ENCODE measurements at places on chromosomes 13 and 19.
A peak's percentile ranks its signal among the peaks of the same experiment; 100 is the strongest.

- DNase-seq, result no peak
Observed at GRCh38 chr13:24459234-24459633, 53.3 kb downstream of the PARP4 start.

DNA sequence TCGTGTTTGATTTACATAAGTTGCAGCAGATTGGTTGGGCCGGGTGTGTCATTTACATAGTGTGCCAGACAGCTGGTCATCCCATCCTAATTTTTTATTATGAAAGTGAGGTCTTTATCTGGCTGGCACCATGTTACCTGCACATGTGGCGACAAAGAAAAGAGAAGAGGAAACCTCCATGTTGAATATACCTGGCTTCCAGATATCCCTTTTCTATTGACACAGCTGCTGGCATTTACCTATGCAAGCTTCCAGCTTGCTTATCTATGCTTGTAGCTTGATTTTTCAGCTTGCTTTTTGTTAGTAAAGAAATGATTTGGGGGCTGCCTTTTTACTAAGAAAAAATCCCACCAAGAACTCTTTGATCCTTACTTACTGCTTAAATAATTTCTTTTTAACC lies 681.3 kb upstream of the SLITRK1 start:
- no peak for DNase-seq

DNA sequence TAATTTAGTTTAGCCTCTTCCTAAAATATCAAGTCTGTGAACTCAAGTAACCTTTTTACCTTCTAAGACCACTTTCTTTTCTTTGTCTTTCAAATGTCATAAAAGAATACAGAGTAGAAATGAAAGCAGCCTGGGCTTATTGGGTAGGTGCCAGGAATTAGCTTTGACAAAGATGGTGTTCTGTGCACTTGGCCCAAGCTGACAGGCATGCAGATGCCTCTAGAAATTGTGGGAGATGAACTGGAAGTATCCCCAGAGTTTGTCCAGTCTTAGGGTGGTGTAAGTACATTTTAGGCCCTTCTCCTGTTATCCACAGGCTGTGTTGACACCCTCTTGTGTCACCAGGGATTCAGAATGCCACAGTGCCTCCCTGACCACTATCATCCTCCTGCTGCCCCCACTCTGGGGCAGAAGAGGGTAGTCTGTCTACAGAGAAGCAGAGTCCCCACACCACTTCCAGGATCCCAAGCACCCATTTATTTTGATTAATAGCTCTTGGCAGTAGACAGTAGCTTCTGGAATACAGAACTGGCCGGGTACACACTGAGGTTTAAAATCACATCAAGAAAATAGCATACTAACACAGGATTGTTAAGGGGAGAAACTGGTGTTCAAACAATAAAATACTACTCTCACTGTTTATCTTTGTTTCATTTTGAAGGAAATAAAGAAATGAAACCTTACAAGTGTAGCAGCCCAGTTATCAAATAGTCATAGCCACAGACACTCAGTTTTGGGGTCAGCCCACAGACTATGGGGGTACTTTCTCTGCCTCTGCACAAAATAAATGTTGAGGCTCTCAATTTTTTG lies 343.2 kb downstream of the KCNRG start:
- DNase-seq, result no peak

- no peak for DNase-seq
Observed at GRCh38 chr19:35977446-35978222, 17.4 kb upstream of the SDHAF1 start.

GRCh38 chr13:50780201-50781015 lies 63.1 kb downstream of the DLEU7 start:
- no peak for DNase-seq

- DNase-seq, result peak; percentile 86
Observed at GRCh38 chr19:49387936-49388372, at the start of gene KASH5. Gene KASH5 (plus strand): TSS chr19:49388249. CDS start chr19:49390884, 2,635 bp downstream.

- peak; percentile 48 for DNase-seq
Observed at GRCh38 chr13:102591988-102592781, 4.6 kb upstream of the TPP2 start.

DNA sequence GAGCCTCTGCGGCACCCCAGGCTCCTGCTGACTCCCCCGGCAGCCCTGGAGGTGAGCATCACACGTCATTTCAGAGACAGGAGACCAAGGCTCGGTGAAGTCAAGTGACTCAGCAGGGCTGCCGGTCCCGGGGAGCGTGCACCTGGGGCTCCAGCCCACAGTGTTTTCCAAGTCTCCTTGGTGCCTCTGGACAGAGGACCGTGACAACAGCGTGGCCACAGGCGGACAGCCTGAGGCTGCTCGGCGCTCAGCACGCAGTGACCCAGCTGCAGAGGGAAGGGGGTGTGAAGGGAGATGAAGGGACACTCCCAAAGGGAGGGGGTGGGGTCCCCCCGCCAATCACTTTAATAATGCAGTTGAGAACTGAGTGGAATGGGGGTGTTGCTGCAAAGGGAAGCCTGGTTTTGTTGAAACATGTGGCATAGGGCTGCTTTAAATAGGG lies 17.5 kb upstream of the ASPDH start:
- DNase-seq, result no peak

- no peak for DNase-seq
Observed at GRCh38 chr13:84885868-84886267, 913.4 kb downstream of the SLITRK6 start.

DNA sequence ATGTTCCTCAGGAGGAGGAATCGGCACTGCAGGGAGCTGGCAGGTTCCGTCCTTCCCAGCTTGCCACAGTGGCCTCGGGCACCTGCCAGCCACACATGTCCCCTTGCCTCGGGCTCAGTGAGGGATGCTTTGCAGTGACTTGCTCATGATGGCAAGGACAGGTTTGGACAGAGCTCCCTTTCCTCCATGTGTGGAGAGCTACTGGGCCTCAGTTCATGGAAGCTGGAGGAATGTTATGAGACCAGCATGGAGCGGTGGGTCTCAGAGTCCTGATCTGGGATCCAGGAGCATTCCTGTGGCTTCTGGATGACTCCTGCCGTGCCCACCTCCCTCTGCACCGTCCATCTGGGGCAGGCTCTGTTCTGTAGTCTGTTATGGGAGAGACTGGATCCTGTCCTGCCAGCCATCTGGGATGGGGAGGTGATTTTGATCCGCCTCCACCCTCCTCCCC lies 59.2 kb downstream of the SIPA1L3 start:
- no peak for DNase-seq

DNA sequence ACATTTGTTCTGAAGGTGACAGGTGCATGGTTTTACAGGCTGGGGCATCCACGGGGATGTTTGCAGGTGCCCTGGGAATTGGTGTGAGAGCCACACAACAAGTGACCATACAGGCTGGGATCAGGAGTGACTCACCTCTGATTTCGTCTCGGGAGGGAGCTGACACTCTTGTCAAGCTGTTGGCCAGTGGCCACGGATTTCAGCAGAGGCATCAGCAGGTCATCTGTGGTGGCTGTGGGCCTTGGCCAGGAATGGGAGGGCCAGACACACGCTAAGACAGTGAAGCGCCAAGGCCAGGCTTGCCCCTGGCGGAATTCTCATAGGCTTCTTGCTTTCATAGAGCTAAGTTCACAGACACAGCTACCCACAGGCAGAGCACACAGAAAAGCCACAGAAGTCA lies 108.6 kb downstream of the HSPH1 start:
- no peak for DNase-seq

- DNase-seq, result no peak
Observed at GRCh38 chr13:40309881-40310280, 356.6 kb downstream of the FOXO1 start.

- DNase-seq, result no peak
Observed at GRCh38 chr19:47284324-47284899, 9.7 kb downstream of the INAFM1 start.
